NCI-H2107 (cell line): ENCODE measurements at places on chromosomes 6 and 20.

DNA sequence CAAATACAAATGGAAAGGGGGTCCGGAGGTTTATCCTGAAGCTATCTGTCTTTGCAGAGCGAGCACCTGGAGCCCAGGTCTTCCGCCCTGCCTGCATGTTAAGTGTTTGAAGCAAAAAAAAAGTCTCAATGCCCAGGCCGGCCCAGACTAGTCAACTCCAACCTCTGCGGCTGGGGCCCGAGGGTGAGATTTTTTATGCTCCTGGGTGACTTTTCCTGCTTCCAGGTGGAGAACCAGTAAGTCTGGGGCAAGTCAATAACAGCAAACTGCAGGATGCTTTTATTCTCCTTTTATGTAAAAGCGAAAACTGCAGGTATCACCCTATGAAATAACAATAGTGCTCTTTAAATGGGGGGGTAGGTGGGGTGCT lies 2.0 kb upstream of the ZBP1 start:
- no peak for DNase-seq

GRCh38 chr6:72218125-72218524 lies 331.8 kb downstream of the RIMS1 start:
- no peak for DNase-seq

- peak; percentile 26 for DNase-seq
Observed at GRCh38 chr6:17584241-17584803, 15.8 kb upstream of the FAM8A1 start.

GRCh38 chr6:43683708-43684455 lies 3.7 kb downstream of the MRPS18A start:
- no peak for DNase-seq

GRCh38 chr20:63553933-63554290 lies at the start of gene FNDC11:
Gene FNDC11 (plus strand): TSS chr20:63554159. CDS start chr20:63555664, 1,505 bp downstream.
- no peak for DNase-seq

DNA sequence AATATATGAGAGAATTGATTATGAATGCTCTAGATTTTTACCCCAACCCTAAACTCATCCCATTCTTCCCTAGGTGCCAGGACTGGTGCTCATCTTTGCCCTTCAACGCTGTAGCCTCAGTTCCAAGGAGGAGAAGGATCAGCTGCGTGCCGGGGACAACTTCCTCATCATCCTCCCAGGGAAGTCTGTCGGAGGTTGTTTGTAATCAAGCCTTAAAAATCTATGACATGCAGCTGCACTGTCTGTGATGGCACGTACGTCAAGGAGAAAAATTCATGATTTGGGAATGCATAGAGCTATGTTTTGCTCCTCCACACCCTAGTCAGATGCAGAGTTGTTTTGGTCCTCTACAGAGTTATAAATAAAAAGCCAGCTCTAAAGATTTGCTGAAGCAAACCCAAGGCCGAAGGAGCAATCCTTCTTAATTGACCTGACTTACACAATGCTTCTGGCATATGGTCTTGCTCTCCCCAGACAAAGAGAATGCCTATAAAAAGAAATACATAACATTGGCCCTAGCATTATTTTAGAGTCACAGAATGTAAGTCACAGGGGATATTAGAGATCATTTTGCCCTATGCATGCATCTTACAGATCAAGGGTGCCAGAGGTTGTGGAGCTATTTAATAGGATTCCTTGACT lies 244.2 kb downstream of the HIVEP2 start:
- DNase-seq: no peak
